Bone marrow (tissue), 2 donors: ENCODE measurements at places on chromosomes 11 and 22.

- no peak for DNase-seq
Observed at GRCh38 chr22:37100589-37101127, 8.9 kb downstream of the TMPRSS6 start.

DNA sequence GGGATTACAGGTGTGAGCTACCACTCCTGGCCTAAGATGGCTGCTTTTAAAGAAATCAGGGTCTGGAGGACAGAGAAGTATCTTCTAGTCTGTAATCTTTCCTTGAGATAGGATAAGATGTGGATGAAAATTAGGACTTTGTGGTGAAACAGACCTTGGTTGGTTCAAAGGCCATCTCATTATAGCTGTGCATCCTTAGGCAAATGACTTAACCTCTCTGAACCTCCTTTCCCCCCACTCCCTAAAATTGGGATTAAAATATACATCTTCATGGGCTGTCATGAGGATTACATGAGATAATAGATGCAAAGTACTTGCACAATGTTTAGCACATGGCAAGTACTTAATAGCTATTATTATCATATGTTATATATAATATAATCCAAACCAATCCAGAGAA lies 10.8 kb upstream of the E2F8 start:
- no peak for DNase-seq

GRCh38 chr11:62131170-62131464 lies 7.3 kb downstream of the INCENP start:
- DNase-seq: no peak

DNA sequence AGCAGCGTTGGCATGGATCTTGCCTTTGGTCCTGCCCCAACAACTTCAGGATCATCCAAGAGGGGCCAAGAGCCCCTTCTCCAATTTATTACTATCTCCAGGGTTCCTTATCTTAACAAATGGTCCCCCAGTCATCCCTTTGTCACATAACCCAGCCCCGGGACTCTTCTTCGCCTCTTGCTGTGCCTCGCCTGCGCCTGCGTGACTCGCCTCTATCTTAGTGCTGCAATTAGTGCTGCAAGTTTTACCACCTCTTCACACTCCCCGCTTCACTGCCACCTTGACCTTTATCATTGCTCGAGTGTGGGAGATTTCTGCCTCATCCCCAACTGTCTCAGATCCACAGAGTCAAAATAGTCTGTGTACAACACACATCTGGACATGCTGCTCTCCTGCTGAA lies 4.0 kb upstream of the IGSF22 start:
- no peak for DNase-seq

DNA sequence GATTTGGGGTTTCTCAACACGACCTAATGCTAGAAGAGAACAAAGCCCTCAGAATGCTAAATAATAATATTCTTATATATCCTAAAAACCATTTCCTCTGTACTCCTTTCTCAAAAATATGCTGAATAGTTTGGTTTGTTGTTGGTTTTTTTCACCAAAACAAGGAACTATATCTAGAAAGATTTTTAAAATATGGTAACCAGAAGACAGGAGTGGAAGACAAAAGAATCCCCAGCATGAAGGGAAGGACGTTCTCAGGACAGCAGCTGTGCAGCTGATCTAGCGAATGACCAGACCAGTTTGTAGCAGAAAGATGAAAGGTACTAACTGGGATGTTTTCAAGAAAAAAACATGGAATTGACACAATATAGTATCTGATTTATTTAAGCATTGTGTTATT lies 19.3 kb downstream of the FEZ1 start:
- DNase-seq: no peak
